Smooth muscle cell of the brain vasculature (primary cell): ENCODE measurements at places on chromosomes 4 and X.

DNA sequence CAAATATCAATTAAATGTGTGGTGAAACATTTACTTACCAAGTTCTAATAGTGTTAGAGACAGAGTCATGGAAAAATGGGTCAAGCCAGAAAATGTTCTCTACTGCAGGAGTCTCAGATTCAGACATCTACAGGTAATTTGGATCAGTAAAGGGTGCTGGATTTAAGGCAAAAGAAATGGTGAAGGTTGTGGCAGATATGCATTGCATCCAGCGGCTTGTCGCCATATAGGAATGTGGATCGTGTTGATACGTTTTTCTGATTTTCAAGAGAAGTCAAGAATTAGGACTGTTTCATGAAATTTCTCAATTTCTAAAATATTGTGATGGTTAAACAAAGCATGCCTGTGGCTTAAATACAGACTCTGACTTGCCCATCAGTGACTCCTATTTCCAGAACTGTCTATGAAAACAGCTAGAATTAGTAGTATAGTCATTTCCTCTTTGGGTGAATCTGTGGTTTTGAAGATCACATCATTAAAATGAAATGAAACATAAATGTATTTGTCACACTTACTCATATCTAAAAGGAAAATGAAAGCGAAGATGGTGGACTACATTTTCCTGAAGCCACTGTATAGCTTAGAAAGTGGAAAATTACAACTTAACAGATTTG is 110.1 kb upstream of the VEGFC start:
- no peak for DNase-seq

DNA sequence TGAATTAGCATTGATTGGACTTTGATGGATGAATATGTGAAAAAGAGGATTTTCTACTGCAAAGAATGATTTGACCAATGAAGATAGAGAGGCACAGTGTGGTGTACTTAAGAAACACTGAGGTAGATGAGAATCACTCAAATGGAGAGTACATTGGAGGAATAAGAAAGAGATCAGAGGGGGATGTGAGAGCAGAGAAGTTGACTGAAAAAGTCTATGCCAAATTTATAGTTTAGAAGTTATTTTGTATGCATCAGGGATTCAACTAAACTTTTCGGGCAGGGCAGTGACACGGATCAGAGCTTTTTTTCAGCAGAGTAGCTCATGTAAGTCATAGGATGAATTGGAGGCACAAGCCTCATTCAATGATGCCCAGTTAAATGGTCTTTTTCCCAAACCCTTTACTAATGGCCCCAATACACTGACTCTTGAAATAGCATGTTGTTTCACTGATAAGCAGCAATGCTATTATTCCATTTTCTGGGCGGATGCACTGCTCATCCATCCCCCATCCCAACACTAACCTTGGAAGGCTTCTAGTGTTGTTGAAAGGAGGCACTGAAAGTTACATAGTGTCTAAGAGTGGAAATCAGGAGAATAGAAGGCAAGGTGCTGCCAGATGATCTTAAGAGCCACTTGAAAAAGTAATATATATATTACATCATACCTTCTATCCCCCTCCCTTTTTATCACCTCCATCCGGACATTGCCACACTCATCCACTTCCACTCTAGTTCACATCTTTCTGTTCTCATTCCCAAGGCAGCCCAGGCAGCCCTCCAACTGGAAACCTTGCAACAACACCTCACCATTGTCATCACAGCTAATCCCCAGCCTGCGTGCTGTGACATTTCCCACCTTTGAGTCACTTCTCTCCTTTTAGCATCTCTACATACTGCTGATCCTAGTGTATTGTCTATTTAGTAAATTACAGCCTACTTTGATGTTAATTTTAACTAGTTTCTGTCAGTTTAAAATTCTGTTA is 46.1 kb downstream of the ARHGAP24 start:
- DNase-seq = no peak

DNA sequence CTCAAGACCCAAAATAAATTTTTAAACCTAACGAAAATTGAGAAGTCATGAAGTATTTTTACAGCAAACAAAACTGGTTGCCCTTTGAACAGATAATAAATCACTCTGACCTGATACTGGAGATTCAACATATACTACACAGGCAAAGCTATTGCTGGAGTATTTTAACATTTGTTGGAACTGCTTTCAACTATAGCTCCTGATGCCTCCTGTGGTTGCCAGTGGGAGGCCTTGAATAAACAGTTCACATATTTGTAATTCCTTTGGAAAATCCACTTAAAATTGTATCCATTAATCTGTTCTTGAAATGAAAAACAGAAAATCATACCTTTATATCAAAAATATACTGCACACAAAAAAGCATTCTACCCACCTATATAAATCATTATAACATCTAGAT is 605.1 kb downstream of the KCTD8 start:
- no peak for DNase-seq

DNA sequence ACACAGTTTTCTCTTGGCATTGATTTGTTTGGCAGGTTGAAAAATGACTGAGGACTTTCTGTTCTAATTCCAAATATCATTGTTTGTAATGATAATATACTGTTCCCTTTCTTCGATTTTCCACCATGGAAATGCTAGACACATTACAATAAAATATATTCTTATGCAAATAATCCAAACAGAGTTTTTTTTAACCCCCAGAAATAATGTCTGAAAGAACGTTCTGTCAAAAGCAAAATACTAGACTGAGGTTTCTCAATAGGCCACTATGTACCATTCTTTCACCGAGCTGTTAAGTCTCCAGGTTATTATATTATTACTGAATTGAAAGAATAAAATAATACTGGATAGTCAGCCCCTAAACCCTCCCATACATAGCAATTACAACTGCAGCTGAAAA is 312.5 kb downstream of the ZIC3 start:
- DNase-seq = no peak

DNA sequence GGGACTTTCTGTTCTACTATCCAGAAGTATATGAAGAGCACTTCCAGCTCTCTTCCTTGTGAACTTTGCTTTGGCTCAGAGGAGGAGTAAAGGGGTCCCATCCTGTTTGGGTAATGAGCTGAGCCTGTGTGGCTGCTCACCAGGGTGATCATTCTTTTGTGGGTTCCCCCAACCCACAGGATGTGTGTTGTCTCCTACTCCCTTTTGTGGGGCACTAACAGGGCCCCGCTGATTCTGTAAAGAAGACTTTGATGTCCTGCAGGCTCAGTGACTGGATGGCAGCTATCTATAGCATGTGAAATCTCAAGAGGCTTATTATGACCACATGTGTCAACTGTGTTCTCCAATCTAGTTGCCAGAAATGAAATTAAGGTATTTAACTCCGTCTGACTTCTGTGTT is 40.8 kb downstream of the ZNF518B start:
- no peak for DNase-seq

DNA sequence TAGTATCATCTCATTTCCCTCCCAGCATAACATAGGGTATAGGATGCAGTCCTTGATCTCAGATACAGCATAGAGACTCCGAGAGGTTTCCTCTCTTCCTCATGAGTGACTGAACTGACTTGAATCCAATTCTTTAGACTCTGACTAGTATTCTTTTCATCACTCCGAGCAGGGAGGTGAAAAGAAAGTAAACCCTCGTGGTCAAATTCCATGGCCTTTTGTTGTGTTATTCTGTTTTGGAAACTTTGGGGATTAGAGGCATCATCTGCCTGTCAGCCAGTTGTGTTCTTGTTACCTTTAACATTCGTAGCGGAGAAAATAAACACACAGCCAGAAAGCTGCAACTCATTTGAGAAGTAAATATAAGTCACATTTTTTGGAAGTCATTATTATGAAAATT is 206.6 kb downstream of the ARHGAP10 start:
- DNase-seq = no peak
